Hippocampal formation (tissue), 2 donors: ENCODE measurements at places on chromosomes 6 and 20.

DNA sequence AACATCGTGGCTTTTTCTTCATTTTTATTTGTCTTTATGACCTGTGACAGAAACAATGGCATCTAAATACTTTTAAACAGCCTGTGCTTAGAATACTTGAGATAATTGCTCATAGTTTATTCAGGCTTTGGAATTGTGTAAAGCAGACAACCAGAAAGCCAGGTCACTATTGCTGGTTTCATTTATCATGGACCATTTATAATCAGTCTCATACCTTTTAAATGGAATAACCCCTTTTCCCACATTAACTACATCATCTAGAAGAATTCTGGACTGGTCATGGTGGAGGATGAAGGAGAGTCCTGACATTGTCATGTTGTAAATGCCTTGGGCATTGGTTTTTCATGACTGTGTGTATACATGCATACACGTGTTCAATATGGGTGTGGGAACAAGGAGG is 661.5 kb downstream of the EPM2A start:
- DNase-seq, result no peak

DNA sequence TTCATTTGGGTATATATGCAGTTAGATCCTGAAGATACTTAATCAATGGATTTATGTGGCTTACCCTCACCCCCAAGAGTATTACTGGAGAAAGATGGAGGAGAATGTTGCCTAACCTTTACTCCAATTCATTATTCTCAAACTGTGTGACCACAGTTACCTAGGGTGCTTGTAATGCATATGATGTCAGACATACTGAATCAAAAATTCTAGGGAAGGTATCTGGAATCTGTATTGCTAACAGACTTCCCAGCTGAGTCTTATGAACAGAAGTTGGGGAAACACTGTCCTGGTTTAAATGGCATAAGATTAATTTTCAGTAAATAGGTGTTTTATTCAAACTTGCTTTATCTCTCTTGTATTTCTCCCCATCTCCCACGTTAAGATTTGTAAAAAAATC is 83.9 kb downstream of the PKIB start:
- DNase-seq, result no peak

GRCh38 chr6:129046526-129046925 is 163.6 kb downstream of the LAMA2 start:
- DNase-seq, result no peak

DNA sequence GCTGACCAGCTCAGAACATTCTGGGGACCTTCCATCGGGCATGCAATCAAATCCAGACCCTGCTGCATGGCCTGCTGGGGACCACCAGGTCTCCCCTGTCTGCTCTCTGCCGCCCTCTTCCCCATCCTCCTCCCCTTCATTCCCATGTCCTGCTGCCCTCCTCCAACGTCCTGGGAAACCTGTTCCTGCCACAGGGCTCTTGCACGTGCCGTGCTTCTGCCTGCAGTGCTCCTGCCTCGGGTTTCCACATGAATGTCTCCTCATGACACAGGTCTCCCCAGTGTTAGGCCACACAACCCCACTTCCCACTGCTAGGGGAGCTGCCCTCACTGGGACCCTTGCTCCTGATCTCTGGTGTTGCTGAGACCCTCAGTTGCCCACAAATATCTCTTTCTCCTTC is 37.2 kb downstream of the SULF2 start:
- DNase-seq, result no peak
